ENCODE measurements at places on chromosomes 7 and 10.

DNA sequence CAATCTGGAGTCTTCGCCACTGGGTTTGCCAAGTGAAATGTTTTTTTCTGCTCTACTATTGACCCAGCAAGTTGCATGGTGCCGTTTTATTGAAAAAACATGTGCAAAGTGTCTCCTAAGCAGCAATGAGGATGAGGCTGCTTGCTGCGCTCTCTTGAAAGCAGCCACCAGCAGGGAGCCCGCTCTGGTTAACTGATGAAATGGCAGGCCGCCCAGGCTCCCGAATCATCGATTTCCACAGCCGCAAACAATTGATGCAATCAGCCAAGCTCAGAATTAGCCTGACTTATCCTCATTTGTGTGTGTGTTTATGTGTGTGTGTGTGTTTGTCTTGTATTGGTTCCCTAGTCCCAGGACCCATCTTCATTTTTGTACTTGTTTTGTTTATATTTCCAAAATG is 22.2 kb upstream of the LYZL1 start:
- DNase-seq: no peak

DNA sequence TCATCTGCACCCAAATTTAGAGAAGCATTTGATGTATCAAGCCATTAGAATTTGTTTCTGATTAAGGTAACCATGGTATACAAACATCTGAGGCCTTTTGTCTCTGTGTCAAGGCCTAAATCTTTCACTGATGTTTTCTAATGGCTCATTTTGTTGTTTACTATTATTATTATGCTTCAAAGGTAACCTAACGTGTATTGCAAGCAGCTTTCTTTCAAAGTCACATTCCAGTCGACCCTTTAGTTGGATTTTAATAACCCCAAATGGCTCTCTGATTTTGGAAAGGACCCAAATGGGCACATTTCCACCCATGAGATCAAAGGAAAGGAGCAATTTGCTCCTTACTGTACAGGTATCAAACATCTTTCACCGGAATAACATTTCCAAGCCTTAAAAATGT is 46.7 kb upstream of the WNT16 start:
- no peak for DNase-seq

GRCh38 chr7:85239109-85239508 is 52.3 kb upstream of the SEMA3D start:
- DNase-seq: no peak

DNA sequence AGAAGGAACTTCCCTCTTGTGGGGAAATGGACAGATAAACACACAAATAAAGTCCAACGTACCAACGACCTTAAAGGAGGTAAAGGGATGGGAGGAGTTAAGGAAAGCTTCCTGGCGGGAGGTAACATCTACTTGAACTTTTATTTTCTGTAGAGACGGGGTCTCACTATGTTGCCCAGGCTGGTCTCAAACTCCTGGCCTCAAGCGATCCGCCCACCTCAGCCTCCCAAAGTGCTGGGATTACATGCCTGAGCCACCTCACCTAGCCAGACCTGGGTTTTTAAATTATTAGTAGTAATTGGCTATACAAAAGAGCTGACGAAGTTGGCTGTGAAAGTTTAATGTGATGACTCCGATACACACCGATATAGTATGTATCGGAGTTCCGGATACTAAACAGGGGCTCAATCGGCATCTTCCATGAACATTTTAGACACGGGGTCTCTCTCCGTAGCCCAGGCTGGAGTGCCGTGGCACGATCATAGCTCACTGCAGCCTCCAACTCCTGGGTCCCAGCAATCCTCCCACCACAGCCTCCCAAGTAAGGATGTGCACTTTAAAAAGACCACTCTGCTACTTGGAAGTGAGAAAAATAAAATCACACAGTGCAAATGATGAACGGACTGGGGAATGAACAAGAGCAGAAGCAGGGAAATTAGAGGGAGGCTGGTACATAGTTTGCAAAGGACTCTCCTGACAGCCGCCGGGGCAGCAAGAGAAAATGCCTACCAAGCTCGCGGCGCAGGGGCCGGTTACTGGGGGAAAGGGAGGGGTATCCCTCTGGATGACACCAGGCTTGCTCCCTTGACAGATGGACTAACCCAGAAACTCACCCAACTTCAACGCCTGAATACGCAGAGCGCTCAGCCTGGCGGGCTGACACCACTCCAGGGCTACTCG is 1.0 kb downstream of the BCL7B start:
- no peak for DNase-seq

DNA sequence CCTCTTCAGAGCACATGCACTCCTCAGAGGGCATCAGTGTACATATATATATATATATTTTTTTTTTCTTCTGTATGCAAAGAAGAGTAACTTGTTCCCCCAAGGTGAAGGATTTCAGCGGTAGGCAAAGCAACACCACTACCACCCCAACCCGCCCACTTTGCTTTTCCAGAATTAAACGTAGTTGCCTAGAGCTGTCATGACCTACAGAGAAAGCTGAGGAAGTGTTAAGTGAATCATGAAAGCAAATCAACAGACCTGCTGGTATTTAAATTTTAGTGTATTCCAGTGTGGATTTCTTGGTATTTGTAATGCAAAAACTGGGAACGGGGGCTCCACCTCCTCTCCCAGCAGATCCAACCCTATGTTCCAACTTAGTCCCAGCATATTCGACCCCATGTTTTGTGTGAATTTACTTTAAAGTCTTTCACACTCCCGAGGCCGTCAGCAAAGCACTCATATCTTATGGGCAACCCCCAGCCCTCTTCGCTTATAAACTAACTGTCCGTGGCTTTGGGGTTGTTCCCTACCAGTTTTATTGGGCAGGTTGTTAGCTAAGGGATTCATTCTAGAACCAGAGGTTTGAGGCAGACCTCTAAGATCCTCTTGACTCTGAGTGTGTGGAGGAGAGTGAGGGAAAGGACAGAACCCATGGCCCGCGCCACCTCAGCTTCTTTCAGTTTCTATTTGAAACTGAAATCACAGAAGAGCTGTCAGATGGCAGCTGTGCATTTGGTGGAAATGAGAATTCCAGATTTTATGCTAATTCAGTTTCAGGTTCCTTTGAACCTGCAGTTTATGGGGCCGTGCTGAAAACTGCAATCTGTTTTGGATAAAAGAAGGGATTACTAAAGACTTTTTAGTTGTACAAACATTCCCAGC is 450.2 kb upstream of the GALNT17 start:
- no peak for DNase-seq

GRCh38 chr7:100675581-100676350 is 2.2 kb downstream of the GNB2 start:
- peak; percentile 46 for DNase-seq

DNA sequence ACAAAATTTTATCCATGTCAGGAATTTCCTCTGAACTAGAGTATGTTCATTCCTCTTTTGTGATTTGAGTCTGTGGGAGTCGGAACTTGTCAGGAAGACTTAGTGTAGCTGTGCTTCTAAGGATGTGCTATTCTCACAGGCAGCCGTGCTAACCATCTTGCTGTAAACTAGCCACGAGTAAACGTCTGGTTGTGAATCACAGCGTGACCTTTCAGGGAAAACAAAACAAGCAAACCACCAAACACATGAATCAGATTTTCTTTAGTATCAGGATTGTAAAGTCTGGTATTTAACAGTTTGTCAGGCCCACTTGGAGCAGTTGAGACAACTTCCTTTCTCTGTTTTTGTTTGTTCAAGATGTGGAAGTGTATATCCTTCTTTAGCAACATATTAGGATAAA is 32.0 kb downstream of the AUTS2 start:
- no peak for DNase-seq

DNA sequence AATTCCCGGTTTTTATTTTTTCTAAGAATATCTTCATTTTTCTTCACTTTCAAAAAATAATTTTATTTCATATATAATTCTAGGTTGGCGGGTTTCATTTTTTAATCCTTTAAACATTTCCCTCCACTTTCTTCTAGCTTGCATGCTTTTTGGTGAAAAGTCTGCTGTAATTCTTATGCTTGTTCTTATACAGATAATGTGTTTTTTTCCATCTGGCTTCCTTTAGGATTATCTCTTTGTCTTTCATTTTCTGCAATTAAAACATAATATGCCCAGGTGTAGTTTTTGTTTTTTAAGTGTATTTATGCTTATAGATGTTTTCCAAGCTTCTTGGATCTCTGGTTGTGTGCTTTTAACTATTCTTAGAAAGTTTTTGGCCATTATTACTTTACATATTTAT is 341.3 kb upstream of the SEMA3C start:
- no peak for DNase-seq

GRCh38 chr7:155257482-155258225 is 40.0 kb upstream of the INSIG1 start:
- DNase-seq: no peak

DNA sequence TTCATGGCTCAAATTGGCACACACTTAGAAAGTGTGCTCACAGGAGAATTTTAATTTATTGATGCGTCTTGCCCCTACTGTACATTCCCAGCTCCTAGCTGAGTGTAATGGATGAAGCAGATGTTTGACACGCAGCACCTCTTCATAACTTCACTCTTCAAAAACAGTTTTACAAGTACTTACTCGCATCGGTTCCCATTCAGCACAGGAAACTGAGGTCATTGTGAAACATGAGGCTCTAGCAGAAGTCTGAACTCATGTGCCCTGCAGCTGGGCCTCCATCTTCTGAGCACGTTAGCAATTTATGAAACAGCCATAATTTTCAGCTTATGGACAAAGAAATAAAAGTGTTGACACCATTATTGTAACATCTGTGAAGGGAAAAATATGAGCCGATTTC is 558.9 kb upstream of the MGMT start:
- DNase-seq: no peak

DNA sequence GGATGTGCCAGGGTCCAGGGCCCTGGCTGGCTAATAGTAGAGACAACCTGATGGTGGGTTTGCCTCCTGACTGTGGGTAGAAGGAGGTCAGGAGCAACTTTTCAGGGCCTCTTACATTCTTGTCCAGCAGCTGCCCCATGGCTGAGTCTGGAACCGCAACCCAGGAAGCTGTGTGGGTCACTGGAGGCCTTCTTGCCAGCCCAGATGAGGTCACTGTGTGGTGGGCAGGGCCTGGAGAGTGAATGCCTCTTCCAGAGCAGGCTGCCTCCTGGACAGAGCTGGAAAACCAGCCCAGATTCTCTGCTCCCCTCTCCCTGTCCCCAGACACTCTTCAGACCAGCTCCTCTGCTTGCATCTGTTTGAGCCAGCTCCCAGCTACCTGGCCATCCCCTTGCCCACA is 43.5 kb upstream of the LEP start:
- DNase-seq: no peak

DNA sequence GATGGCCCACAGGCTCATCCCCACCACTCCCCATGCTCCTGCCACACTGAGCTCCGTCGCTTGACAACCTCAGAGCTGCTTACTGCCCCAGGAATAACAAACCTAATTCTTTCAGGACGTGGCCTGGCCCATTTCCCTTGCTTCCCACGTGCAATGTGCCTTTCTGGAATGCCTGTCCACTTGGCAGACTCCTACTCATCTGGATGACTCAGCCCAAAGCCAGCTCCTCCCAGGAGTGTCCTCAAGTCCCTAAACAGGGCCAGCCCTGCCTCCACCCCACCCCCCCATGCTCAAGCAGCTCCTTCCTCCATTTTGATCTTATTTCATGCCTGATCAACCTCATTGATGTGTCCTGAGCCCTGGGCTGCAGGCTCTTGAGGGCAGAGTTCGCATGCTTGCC is 164.9 kb upstream of the RNF32 start:
- DNase-seq: no peak

- DNase-seq: no peak
Measured at GRCh38 chr10:75508239-75508813, 76.9 kb downstream of the LRMDA start.

GRCh38 chr7:85851571-85852193 is 664.8 kb upstream of the SEMA3D start:
- no peak for DNase-seq

DNA sequence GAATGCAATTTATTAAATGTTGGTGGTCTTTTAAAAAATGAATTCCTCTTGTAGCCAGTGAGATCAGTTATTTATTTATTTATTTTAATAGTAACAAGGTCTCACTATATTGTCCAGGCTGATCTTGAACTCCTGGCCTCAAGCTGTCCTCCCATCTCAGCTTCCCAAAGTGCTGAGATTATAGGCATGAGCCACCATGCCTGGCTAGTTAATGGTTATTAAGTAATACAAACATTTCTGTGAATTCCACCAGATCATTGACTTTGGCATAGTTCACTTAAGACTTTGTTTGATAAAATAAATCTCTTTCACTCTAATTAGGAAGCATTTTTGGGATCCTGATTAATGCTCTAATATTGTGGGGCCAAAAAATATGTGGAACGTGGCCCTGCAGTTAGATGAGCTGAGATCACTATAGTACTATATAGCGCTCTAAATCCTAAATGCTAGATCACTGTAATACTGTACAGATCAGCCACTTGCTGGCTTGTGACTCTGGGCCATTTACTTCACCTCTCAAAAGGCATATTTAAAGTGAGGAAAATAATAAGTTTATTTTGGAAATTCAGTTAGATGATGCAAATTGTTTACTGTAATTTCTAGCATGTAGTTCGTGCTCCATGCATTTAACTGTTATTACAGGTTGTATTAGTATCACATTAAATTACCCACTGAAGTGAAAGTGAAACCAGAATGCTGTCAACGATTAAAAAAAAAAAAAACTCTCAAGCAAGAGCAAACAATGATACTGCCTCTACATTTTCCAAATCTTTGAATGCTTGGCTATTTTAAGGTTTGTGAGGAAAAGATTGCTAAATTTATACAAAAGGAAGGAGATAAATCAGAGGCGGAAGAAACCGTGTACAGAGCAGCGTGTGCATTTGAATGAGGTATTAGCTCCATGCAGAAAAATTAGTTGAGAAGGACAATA is 15.9 kb upstream of the FAS start:
- DNase-seq: no peak
